Cerebellar nuclear complex (tissue), 1 donor: ENCODE measurements at places on chromosomes 6 and 20.

- no peak for DNase-seq
These were observed 32.7 kb upstream of the SLC22A1 start for GRCh38 chr6:160088784-160089533.

DNA sequence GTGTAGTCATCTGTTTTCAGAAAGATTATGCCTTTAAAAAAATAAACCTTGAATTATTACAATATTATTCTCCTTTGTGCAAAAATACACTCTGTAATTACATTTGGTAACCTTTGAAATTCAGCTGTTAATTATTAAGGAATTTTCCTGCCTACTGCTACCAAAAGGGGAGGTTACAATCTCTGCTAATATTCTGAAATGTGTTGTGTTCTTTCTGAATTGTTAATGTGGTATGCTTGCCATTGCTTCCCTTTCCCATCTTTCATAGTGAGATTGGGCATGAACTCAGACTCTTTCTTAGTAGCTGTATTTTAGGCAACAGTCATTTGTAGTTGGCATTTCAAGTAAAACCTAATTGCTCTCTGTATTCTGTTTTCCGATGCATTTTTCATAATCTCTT is 73.0 kb downstream of the PHF3 start:
- no peak for DNase-seq

GRCh38 chr6:158620963-158621693 is 23.4 kb downstream of the DYNLT1 start:
- no peak for DNase-seq

DNA sequence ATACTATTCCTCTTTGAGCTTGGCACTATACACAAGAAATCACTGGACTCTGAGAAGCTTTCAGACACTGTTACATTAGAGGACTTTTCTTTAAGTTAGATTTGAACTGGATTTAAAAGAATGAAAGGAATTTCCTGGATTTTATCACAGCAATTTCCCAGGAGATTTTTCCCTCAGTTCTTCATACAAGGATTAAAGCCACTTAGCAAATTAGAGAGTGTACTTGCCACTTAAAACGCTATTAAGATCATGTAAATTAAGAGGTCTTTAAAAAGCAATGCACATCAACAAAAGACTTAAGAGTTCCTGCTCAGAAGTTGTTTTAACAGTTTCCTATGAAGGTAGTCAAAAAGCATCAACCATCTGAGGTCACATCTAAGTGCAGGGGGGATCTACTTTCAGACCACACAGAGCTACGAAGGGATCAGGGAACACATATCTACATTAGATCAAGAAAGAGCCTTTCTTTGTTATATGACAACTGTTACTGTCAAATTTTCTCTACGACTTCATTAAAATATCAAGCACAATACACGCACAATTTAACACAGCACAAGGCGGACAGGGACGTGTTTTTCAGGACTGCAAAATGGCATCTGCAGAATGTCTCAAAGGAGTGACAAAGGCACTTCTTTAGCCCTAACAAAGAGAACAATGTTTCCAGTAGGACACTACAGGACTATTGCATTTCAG is 65.8 kb downstream of the EPB41L2 start:
- no peak for DNase-seq

DNA sequence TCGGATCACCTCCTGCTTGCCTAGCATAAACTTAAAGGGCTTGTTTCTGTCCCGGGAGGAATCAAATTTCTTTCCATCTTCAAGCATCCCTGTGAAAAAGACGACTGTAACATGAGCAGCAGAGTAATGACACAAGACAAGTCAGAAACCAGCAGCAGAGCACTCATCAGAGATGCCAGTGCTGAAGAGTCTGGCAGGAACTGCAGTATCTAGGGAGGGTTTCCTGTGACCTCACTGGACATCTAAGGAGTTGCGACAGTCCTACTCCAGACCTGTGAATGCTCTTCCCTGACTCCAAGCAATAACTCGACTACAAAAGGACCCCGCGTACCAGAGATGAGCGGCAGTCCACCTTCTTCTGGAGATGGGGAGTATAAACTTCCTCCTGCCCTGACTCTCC is 17.3 kb downstream of the FKBP1A start:
- no peak for DNase-seq

DNA sequence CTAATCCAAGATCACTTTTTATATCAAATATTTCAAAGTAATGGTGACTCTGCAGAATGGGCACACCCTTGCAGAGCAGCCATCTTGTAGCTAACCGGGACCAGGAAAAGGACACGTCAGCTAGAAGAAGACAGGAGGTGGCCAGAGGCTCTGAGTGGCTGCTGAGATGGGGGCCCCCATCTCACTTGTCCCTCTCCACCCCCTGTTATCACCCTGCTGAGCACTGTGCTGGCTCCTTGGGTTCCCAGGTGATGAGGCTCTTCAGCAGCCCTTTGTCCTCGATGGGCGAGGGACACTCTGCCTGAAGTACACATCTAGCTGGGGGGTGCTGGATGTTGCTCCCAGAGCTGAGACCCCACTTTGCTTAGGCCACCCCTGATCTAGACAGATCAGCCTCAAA is 126.3 kb downstream of the UST start:
- no peak for DNase-seq

DNA sequence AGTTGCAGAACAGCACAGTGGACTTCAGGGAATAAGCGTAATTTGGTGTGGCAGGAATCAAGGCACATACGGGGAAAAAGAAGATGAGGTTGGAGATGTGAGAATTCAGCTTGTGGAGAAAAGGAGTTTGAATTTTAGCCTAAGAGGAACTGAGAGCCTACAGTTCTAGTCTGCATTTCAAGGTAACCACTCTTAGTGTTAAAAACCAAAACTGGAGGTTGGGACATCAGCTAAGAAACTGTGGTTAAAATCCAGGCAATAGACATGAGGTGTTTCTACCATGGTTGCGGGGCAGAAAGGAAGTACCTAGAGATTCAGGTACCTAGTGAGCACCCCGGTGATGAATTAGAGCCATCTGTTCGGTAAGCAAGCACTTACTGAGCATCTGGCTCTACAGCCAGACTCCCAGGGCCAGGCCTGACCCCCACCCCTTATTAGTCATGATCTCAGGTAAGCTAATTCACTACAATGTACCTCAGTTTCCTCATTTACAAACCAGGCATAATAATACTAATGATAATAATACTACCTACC is 44.4 kb downstream of the FAXC start:
- no peak for DNase-seq

DNA sequence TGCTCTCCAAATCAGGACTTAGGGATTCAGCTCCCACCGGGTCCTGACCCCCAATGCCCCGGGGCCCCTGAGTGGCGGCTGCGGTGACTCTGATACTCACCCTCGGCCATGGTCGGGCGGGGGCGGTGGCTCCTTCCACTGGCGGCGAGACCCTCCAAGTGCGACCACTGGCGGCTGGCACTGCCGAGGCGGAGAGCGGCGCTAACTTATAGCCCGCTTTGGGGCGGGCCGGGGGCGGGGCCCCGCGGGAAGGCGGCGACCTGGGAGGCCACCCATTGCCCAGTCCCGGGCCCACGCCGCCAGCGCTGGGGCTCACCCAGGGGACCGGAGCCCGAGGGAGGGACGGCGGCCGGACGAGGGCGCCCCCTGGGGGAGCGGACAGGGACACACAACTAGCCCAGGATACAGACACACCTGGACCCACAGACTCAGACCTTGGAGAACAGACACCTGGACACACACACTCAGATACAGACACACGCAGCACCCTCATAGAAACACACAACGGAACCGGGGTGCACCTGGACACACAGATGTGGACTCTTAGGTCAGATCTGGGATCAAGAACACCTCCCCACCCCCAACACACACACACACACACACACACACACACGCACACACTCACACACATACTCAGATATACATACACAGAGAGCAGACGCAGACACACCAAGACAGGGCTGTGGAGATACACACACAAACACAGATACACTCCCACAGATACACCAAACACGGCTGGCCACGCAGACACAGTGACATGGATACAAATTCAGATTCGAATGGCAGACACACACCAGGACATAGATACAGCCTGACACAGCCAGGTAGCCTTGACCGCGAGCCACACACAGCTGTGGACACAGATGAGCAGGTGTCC is at the start of gene TGM2:
TGM2 (minus strand) TSS at position 182 of the 877 bp plus-strand sequence; CDS start at position 110, 72 bp downstream.
- no peak for DNase-seq

- no peak for DNase-seq
These were observed 39.2 kb downstream of the MYLIP start for GRCh38 chr6:16168121-16168520.

GRCh38 chr6:105484238-105485161 is 81.6 kb upstream of the PREP start:
- no peak for DNase-seq

GRCh38 chr20:23139524-23139923 is 53.4 kb upstream of the CD93 start:
- DNase-seq = no peak

- DNase-seq = no peak
These were observed 1714.5 kb downstream of the GRIK2 start for GRCh38 chr6:103107985-103108384.

DNA sequence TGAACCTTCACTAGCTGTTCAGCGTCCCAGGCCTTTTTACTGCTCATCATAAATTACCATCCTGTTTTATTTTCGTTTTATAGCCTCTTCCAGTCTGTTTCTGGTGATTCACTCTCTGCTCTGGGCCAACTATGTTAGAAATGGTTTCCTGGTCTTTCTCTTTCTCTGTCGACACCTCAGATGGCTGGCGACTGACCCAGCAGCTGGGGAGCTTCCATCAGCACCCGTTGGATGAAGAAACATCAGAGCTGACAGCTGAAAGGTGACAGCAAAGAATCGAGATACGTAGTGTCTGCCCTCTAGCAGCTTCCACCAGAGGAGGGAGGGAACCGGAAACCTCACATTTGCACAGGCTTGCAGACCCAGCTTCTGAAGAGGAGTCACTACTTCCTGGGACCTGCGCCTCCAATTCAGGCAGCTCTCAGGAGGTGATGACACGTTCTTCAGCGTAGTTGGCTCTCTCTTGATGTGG is 82.9 kb upstream of the MLN start:
- no peak for DNase-seq
